Activated naive CD8-positive, alpha-beta T cell treated with anti-CD3 and anti-CD28 coated beads, Interleukin-2, amount 10 ng/mL, durations not matched to agents 7 days and 5 days (primary cell): ENCODE measurements at places on chromosomes 7 and 10. TPM values are rescaled to one million over a fixed set of nuclear protein-coding genes. Genes with fewer than 3 reads are reported as not detected.

DNA sequence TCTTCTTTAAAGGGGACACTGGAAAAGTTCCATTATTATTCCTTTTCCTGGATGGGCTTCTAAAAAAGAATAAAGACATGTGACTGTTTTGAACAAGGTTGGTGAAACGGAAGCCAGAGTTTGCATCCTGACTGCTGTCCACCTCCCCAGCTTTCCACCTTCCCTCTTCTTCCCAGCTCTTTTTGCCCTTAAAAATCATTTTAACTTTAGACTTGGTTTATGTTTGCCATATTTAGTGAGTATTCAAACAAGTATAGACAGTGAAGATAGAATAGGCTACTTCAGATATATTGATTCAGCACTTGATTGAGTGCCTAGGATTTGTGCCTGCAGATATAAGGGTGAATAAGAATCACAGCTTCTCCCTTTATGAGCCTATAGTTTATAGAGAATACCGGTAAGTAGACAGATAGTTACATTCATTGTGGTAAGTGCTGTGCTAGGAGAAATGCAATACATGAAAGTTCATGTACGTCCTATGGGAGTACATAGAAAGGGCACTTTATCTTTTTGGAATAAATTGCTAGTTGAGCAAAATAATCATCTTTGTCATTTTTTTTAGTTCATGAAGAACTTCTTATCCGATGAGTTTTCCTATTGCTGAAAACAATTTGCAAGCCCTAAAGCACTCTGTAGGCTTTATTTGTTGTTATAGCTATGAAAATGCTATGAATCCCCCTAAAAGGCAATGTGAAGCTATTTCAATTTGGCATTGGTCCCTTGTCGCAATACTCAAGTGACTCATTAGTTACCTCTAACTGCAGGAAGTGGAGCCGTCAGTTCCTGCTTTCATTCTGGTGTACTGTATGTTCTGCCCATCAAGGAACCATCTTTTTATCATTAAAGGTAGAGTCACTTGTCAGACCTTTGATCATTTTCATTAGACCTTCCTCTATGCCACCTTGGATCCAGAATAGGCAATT is 57.2 kb upstream of the STRIP2 start:
- no peak overlapping the region for H3K4me3 ChIP-seq
- H3K4me1 ChIP-seq = peaks cover 15% of the 10 kb centered on the region
- DNase-seq = no peak
- H3K27ac ChIP-seq = peak overlapping the region; percentile 73
- H3K27me3 ChIP-seq = no peaks in the 10 kb centered on the region

DNA sequence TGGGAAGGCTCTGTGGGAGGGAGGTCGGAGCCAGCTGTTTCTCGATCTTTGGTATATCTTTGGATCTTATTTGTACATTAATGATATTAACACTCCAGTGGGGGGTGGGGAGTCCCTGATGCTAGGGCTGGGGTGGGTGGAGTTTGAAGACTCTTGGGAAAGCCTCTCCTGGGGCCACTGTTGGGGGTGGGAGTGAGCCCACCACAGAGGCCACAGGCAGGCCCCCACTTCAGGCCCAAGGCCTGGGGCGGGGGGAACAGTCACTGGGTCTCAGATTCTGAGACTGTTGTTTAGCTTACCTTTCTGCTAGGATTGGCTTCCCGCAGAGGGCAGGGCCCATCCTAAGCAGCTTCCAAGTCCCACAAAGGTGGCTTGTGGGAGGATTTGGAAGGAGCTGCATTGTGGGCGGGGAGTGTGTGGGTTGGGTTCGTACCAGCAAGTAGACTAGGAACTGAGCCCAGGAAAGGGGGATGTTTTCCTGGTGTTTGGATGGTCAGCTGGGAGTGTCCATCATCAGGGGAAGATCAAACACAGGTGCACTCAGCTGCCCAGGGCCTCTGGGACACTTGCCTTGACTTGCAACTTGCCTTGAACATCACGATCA is 11.9 kb downstream of the YKT6 start:
- H3K36me3 ChIP-seq = peaks cover 18% of the 10 kb centered on the region
- peaks cover 11% of the 10 kb centered on the region for H3K4me1 ChIP-seq
- no peak overlapping the region for H3K4me3 ChIP-seq
- DNase-seq = no peak

- no peak for DNase-seq
- H3K4me1 ChIP-seq = no peaks in the 10 kb centered on the region
- H3K36me3 ChIP-seq = no peaks in the 10 kb centered on the region
- no peak overlapping the region for H3K4me3 ChIP-seq
These were observed 1288.5 kb downstream of the GATA3 start for GRCh38 chr10:9342885-9343570.

DNA sequence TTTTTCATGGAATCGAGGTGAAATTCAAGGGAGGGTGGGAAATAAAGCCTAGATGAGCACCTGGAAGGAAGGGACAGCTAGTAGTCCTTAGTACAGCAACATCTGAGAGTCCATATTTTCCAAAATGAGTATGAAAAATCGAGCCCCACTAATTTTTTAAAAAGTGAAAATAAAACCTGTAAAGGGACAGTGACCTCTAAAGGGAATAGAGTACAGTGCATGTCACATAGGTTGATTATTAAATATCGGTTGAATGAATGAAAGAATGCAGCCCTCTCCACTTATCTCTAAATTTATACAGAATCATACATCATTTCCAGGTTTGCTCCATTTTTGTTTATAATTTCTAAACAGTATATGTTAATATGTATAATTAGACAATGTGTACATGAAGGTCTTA is 1088.5 kb upstream of the GHITM start:
- no peaks in the 10 kb centered on the region for H3K27me3 ChIP-seq
- H3K4me1 ChIP-seq = no peaks in the 10 kb centered on the region
- DNase-seq = no peak
- H3K4me3 ChIP-seq = no peak overlapping the region
- no peaks in the 10 kb centered on the region for H3K36me3 ChIP-seq

DNA sequence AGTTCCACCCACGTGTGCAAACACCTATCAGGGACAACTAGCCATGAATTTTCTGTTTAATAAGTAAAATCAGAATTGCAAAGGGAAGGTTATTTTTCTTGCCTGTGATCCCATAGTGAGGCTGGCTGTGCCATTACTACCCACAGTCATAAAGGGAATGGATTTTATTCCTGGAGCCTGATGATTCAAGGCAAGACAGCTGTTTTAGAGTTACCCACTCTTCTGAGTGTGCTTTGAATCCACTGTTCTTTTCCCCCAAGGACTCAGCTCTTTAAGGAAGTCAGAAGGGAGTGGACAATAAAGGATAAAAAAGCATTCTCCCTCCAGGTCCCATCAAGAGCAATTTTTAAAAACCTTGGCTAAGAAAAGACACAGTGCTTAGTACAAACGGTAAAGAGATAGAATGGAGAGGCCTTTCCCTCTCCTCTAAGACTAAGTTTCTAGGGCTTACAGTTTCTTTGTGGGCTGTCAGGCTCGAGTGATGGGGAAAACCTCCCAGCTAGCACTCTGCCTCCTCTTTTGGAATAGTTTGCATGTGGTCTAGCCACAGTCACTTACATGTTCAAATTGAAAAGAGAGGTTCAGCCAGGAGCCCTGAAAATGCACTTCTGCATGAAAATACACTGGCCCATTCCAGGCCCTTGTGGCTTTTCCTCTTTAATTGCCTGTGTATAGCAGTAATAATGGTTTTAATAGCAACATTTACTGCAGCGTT is 5.1 kb upstream of the LRRC4 start:
- peaks cover 2% of the 10 kb centered on the region for H3K36me3 ChIP-seq
- H3K4me1 ChIP-seq = peaks cover 5% of the 10 kb centered on the region
- DNase-seq = no peak

GRCh38 chr7:116691664-116692063 is 19.7 kb downstream of the MET start:
- H3K4me3 ChIP-seq = no peak overlapping the region
- no peak for DNase-seq
- H3K4me1 ChIP-seq = no peaks in the 10 kb centered on the region
- no peaks in the 10 kb centered on the region for H3K36me3 ChIP-seq

DNA sequence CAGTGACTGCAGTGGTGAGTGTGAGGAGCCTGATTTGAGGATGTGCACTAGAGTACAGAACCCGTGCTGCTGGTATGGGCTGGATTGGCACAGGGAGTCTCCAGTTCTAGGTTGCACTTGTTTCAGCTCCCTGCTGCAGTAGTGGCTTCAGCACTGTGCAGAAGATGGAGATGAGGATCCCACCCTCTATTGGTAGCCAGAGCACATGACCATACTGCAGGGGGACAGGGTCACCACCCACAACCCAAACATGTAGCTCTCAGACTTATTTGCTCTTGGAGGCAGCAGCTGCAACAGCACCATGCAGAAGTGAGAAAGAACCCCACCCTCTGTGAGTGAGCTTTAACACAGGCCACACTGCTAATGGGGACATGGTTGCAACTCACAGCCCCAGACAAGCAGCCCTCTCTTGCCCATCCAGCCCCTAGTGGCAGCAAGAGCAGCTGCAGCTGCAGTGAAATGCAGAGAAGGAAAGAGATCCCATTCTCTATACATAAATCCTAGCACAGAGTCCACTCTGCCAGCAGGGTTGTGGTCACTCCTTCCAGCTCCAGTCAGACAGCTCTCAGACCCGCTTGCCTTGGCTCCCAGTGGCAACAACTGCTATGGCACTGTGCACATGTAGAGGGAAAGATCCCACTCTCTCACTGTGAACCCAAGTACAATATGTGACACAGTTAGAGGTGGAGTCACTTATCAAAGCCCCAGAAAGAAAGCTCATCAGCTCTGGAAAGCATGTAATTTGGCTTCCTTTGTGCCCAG is 51.4 kb upstream of the SCIN start:
- H3K36me3 ChIP-seq = no peaks in the 10 kb centered on the region
- no peak overlapping the region for H3K27ac ChIP-seq
- no peaks in the 10 kb centered on the region for H3K4me1 ChIP-seq
- H3K27me3 ChIP-seq = peaks cover 16% of the 10 kb centered on the region
- no peak overlapping the region for H3K4me3 ChIP-seq

DNA sequence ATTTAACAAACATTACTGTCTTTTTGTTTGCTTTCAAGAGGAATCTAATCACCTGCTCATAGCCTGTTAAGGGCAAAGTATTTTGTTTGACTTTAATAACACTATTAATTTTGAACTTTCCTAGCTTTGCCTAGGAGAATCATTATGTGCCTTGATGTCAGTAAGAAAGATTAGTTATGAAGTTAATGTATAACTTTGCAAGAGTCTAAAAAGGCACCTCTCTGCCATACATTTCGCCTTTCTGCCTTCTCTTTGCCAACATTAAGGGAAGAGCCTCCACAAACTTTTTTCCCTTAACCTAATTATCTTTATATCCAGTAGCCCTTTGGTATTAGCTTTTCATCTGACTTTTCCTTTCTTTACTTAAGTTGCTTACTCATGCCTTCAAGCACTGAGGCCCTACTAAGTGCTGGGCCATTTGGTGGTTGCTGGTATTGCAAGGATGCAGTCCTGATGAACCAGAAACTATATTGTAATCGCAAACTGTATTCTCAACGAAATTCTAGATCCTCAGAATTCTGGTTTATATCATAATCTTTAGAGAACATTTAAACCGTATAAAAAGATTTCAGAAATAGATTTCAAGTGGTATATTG is 108.5 kb downstream of the SND1 start:
- peak overlapping the region; percentile 31 for H3K27ac ChIP-seq
- H3K4me1 ChIP-seq = peaks cover 32% of the 10 kb centered on the region
- DNase-seq = no peak
- no peak overlapping the region for H3K4me3 ChIP-seq
- H3K36me3 ChIP-seq = peaks cover 27% of the 10 kb centered on the region

- DNase-seq = no peak
- no peak overlapping the region for H3K27ac ChIP-seq
- no peaks in the 10 kb centered on the region for H3K27me3 ChIP-seq
- no peak overlapping the region for H3K4me3 ChIP-seq
These were observed 88.6 kb downstream of the USP6NL start for GRCh38 chr10:11522821-11523245.

- no peak overlapping the region for H3K4me3 ChIP-seq
- no peak overlapping the region for H3K27ac ChIP-seq
- DNase-seq = no peak
These were observed 149.5 kb upstream of the SVIL start for GRCh38 chr10:29784175-29784773.

- no peak overlapping the region for H3K4me3 ChIP-seq
- peaks cover 17% of the 10 kb centered on the region for H3K36me3 ChIP-seq
- DNase-seq = no peak
- no peak overlapping the region for H3K27ac ChIP-seq
These were observed 9.8 kb downstream of the DHX32 start for GRCh38 chr10:125871338-125871737.

DNA sequence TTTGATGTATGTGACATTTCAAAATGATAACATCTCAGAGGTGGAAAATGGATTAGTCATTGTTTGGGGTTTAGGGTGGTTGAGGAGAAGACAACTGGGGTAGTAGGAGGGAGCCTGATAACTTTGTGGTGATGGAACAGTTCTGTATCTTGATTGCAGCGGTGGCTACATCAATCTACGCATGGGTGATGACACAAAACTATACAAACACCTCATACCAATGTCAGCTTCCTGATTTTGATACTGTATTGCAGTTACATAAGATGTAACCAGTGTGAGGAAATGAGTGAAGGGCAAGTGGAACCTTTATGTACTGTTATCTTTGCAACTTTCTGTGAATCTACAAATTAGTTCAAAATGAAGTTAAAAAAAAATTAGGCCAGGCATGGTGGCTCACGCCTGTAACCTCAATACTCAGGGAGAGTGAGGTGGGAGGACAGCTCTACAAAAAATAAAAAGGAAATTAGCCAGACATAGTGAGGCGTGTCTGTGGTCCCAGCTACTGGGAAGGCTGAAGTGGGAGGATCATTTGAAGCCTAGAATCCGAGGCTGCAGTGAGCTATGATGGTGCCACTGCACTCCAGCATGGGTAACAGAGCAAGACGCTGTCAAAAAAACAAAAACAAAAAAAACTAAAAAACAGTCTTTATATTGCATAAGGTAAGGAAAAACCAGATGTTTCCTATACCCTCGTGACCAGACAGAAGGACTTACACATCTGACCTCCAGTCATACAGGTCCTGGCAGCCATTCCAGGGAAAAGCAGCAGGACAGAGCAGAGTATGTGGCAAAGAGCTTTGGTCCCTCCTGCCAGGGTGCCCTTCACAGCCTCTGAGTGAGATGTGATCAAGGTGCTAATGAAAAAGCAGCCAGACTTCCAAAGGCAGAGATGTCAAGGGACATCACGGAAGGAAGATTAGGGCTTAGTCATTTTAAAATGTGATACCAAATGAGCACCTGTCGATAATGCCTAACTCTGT is 50.8 kb downstream of the CYTH3 start:
- no peaks in the 10 kb centered on the region for H3K36me3 ChIP-seq
- DNase-seq = no peak
- H3K4me3 ChIP-seq = no peak overlapping the region
- H3K4me1 ChIP-seq = peaks cover 8% of the 10 kb centered on the region

EVX1 gene
- total RNA-seq = not detected

AP4M1 gene
- total RNA-seq = 15.0 TPM

ECHDC3 gene
- 1.6 TPM for total RNA-seq
